ENCODE measurements at places on chromosomes 11 and 22.

DNA sequence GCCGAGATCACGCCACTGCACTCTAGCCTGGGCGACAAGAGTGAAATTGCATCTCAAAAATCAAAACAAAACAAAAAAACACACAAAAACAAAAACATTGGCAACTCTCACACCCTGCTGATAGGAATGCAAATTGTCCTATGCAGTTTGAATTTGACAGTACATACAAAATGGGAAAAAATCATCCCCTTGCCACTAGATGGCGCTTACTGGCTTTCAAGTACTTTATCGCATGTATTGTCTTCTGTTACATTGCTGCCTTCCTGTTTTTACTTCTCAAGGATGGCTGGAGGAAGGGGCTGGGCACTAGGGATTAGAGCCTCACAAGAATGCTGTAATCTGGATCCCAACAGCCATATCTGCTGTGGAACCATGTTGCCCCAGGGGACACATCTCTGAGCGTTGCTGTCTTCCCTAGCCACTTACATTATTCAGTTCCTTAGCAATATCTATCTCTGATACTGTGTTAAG is 59.4 kb upstream of the A4GALT start:
- DNase-seq: peak; percentile 91

GRCh38 chr11:44989831-44990566 is 39.3 kb upstream of the TP53I11 start:
- peak; percentile 34 for DNase-seq

DNA sequence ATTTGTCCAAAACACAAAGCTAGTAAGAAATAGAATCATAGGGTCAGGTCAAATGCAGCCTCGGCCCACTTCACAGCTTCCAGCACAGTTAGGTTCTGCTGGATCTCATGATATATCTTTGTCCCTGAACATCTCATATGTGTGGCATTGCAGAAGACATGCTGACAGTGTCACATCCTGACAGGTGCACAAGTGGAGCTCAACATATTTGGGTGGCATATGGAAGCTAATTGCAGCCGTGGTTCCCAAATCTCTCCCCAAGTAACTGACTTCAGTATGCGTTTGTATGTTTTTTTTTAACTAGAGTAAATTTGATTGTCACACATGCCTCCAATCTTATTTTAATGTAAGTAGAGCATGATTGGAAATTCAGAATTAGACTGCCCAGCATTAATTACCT is 33.4 kb downstream of the NAV2 start:
- no peak for DNase-seq

- DNase-seq: no peak
These were observed 4.8 kb upstream of the LSP1 start for GRCh38 chr11:1847926-1848639.

GRCh38 chr22:38923463-38924346 is 33.7 kb upstream of the APOBEC3A start:
- DNase-seq: peak; percentile 69

GRCh38 chr11:83425137-83425466 is 138.9 kb upstream of the CCDC90B start:
- no peak for DNase-seq

GRCh38 chr11:119788911-119789560 is 60.0 kb upstream of the NECTIN1 start:
- DNase-seq: no peak

DNA sequence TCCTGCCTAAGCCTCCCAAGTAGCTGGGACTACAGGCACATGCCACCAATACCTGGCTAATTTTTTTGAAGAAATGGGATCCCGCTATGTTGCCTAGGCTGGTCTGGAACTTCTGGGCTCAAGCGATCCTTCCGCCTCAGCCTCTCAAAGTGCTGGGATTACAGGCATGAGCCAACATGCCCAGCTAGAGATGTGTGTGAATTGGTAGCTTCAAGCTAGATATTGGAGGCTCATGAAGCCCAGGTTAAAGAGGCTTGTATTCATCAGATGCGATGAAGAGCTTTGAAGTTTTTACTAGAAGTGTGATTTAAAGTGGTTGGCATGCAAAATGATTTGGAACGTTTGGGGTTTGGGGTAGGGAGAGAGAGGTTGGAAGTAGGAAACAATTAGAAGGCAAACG is 19.6 kb downstream of the NF2 start:
- DNase-seq: no peak

GRCh38 chr11:110367571-110367970 is 62.2 kb upstream of the FDX1 start:
- no peak for DNase-seq

GRCh38 chr22:47933891-47934290 is 1171.4 kb downstream of the TBC1D22A start:
- DNase-seq: no peak

- no peak for DNase-seq
These were observed 19.0 kb downstream of the CYTH4 start for GRCh38 chr22:37301144-37301830.

- DNase-seq: peak; percentile 59
These were observed 99.8 kb upstream of the ALX4 start for GRCh38 chr11:44409558-44410236.

- DNase-seq: peak; percentile 39
These were observed 16.6 kb upstream of the GNB1L start for GRCh38 chr22:19871023-19871844.

- DNase-seq: no peak
These were observed 204.5 kb downstream of the RAB38 start for GRCh38 chr11:87970762-87971161.

DNA sequence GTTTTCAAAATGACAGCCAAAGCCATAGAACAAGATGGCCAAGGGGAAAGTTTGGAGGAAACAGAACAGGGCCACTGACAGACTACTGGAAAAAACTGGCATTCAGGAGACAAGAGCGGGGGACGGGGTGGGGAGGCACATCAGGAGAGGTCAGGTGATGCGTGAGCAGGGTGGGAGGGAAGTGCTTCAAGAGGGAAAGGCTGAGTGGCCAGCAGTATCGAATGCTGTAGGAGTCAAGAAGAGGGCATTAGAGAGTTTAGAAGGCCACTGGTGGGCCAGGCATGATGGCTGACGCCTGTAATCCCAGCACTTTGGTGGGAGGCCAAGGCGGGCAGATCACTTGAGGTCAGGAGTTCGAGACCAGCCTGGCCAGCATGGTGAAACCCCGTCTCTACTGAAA is 8.2 kb downstream of the GTPBP1 start:
- DNase-seq: no peak

DNA sequence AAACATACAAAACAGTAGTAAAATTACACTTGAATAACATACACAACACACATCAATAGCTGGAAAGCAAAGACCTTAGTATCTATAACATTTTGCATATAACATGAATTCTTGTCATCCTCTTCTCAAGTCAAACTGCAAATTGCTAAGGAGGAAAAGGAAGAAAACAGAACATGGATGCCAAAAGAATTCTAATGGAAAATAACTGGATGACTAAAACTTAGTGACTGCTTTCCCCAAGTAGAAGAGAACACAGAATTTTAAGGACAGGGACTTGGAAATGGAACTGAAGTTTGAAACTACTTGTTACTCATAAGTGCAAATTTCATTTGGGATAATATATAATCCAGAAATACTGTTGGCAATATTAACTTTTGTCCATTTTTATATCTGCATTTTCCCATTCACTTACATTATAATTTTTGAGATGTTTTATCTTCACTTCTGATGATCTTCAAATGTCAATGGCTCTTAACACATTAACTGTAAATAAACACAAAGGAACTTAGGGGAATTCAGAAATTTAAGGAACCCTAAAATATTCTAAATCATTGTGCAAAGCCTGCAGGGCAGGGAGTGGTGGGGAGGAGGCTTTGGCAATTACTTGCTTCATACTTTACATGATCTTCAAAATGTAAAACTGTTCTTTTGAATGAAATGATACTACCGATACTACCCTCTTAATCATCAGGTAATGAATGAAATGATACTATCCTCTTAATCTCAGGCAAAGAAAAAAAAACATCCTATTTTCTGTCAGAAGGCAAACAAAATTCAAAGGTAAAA is 9.9 kb downstream of the MTMR2 start:
- DNase-seq: no peak

DNA sequence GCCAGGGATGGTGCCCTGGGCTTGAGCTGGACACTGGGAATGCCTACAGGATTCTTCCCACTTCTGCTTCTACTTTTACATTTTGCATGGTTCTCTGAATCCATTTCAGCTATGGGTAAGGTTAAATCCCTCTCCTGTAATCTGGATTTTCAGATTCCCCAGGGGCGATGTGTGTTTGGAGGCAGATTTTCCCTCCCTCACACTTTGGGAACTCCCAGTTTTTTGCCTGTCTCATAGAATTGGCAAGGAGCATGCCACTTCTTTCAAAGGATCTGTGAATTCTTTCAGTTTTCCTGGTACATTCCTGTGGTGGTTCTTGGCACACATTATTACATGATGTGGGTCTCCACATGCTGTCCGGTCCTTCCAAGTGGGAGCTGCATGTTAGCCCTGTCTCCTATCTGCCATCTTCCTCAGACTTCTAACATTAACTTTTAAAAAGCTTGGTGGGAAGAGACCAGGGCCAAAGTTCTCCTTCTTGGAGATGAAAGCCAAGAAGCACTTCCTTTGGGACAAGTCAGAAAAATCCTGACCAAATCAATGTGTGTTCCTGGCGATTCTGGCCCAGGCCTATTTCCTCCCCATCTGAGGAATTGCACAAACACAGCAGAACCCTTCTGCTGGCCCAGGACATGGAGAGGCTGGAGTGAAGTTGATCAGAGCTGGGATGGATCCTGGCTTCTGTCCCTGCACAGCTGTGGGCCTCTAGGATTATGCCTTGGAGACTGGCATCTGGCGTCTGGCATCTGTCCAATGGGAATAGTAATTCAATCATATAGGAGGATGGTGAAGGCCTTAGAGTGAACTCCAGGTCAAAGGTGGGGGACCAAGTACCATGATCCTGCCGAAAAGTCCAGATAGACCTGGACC is 5.4 kb upstream of the APOL2 start:
- DNase-seq: no peak

DNA sequence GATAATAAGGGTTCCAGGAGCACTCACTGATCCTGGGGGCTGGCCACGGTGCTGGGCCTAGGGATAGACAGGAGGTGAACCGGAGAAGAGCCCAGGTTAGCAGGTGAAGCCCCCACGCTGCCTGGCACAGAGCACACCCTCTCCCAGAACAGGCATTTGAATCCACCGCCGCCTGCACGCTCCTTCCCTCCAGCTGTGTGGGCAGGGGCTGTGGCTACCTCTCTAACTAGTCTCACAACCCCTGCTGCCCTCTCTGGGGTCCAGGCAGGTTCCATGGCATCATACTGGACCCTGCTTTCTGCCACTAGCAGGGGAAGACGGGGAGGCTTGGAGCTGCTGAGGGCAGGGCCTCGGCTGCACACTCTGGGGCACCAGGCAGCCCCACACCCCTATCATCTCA is 358.0 kb downstream of the CTTN start:
- DNase-seq: peak; percentile 46

GRCh38 chr11:93197380-93198214 is at the start of gene SLC36A4:
TSS of gene SLC36A4 (minus strand) at chr11:93197991. CDS start at chr11:93197832, 159 bp downstream.
- DNase-seq: peak; percentile 97

DNA sequence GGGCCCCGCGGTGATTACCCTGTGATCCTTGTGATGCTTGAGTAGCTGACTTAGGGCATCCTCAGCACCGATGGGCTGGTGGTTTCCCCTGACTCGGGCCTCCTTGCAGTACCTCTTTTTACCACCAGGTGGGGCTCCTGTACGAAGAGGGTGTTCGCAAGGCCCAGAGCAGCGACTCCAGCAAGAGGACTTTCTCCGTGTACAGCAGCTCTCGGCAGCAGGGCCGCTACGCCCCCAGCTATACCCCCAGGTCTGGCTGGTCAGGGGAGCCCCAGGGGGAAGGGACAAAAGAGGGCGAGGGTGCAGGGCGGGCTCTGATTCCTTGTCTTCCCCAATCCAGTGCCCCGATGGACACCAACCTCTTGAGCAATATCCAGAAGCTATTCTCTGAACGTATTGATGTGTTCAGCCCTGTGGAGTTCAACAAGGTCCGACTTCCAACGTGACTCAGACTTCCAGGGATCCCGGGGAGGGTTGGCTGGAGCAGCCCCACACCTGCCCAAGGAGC is 1.3 kb upstream of the TM7SF2 start:
- DNase-seq: peak; percentile 98

DNA sequence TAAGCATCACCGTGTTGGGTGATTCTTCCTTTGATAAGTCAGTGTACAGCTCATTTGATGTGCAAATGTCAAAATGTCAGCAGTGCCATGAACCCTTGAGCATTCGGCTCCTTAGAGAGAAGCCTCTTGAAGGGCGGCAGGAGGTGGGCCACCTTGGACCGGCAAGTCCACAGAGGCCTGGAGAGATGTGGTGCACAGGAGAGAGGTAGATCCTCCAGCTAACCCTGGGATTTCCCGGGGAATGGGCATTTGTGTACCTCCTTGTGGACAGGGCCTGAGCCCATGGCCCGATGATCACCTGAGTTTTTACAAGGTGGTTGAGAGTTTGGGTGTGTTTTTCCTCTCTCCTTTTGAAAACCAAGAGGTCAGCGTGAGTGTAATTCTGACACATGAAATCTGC is 133.2 kb upstream of the RCN1 start:
- DNase-seq: peak; percentile 52

DNA sequence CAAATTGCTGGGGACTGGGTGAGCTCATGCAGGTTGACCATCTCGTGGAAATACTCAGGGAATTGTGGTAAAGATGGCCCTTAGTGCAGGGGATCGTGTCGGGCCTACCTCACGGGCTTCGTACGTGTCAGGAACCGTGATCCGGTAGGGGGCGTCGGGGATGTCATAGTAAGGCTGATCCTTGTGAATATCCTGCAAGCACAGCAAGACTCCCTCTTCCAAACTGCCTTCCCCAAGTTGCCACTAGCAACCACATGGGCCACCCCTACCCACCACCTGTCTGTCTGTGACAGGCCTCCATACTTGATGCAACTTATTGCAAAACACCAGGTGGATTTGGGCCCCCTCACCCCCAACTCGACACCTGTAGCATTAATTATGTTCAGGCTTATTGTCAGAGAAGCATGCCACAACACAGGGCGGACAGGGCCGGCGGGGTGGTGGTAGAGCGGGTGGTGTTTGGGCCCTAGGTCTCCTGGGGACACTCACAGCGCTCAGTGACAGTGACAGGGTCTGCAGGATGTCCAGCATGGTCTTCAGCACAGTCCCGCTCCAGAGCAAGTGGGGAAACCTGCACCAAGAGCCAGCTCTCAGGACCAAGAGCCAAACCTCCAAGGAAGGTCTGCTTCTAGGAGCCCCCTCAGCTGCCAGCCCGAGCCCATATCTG is 22.6 kb upstream of the SERPIND1 start:
- peak; percentile 89 for DNase-seq

GRCh38 chr11:129785383-129786111 is 30.1 kb upstream of the TMEM45B start:
- no peak for DNase-seq

Data from endodermal cell (in vitro differentiated cells).